ENCODE measurements at places on chromosomes 11 and 22.

DNA sequence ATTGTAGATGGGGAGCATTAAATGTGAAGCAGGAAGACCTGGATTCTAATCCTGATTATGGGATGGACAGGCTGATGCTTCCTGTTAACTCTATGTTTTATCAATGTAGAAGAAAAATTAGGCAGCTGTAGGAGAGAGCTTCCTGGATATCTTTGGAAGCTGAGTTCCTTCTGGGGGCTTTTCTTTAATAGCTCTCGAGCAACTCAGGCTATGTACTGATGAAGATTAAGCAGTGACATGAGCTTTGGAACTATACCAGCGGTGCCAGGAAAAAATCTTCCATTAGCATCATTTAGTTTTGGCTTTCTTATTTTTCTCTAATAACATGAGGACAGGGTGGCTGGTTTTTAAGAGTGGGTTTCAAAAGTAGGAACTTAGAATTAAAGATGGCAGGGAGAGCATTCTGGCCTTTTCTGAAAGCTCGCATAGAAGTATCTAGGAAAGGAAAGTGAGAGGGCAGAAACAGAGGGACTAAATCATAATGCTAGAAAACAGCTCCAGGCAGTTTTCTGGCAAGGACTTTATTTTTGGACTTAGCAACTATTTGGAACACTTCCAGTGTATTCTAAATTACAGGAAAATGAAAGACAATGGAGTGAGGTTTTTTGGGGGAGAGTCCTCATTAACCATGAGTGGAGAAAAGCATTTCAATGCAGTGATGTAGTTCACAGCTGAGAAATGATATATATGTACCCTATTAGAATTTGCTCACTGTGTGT lies 69.2 kb upstream of the RRM1 start:
- peak; percentile 16 for DNase-seq

GRCh38 chr22:26642465-26643417 lies 14.6 kb upstream of the MIAT start:
- no peak for DNase-seq

DNA sequence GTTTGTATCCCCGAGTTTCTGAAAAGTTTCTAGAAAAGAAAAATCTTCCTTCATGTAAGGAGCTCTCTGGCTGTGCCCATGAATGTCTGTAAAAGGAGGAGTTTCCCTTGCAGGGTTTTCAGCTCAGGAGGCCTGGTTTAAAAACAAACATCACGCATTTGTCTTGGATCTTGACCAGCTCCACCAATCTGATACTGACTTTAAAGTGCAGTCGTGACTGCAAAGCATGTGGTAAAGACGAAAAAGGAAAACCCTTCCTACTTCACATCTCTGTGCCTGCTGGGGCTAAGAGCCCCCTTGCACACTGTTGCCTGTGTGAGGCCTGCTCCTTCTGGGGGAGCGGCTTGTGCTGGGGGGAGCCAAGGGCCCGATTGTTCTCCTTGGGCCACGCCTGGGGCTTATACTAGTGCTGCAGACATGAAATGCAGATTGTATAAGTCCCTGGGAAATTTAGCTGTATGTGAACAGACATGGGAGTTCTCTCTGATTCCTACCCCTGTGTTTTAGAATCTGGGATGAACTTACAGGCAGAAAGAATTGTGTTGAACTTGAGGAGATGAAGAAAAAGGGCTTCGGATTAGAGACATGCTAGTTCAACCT lies 62.1 kb downstream of the ADAMTS15 start:
- DNase-seq = peak; percentile 57

GRCh38 chr11:62446091-62446490 lies 27.3 kb downstream of the SCGB1A1 start:
- no peak for DNase-seq

DNA sequence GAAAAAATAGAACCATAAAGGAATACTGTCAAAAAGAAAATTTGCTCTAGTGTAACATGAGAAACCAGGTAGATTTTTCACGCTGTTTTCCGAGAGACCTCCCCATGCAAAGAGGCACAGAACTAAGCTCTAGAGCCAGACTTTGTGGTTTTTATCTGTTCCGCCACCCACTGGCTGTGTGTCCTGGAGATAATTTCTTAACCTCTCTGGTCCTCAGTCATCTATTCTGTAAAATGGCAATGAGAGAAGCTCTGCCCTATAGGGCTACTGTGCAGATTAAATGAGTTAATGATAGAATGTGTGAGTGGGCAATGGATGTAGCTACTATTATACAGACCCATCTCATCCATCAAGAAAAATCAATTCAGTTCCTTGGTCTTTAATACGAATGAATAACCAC lies 9.4 kb upstream of the SIGIRR start:
- DNase-seq = no peak

- DNase-seq = no peak
Observed at GRCh38 chr11:103737747-103738146, 298.7 kb upstream of the DDI1 start.

DNA sequence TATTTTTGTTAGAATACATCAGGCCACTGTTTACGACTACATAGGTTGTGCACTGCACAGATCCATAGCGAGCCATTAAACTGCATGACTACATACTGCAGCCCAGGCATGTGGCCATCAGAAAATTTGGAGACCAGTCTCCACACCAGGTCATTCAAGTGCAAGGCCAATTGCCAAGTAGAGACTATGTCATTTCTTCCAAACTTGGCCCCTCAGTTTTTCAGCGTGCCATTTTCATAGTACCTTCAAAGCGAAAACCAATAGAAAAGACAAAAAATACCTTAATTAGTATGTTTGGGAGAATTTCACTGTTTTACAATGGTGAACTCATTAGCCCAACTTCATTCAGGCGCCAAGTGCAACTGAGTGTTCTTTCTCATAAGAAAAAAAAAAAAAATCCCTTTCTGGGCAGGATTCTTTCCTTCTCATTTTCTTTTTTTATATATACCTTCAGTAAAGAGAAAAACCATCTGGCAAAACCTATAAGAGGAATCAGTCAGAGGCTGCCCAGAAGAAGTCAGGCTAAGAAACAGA lies 30.4 kb downstream of the PAMR1 start:
- DNase-seq = no peak

DNA sequence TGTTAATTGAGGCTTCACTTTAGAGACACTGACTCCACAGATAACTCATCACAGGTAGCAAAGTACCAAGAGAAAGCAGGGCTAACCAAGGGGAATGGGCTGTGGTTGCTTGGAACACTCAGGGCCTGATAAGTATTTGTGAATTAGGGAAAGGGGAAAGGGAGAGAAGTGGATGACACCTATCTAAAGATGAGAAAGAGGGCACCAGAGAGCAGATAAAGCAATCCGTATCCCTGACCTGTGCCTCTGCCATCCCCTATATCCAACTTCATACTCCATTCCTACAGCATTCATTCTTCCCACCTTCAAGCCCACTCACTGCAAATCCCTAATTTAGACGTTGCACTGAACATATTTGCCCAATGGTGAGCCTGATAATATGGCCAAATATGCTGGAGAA lies 43.0 kb upstream of the API5 start:
- no peak for DNase-seq

GRCh38 chr11:67514116-67514515 lies 6.2 kb upstream of the CDK2AP2 start:
- DNase-seq = no peak

GRCh38 chr11:11996321-11997048 lies 11.9 kb downstream of the DKK3 start:
- no peak for DNase-seq

- DNase-seq = no peak
Observed at GRCh38 chr22:19051381-19052072, 70.7 kb downstream of the DGCR2 start.

DNA sequence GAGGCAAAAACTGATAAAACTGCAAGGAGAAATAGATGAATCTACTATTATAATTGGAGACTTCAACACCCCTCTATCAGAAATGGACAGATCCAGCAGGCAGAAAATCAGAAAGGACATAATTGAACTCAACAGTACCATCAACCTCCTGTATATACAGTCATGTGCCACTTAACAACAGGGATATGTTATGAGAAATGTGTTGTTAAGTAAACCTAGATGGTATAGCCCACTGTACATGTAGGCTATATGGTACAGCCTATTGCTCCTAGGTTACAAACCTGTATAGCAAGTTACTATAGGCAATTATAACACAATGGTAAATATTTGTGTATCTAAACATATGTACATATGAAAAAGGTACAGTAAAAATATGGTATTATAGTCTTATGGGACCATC lies 66.8 kb upstream of the PHF21A start:
- DNase-seq = no peak

DNA sequence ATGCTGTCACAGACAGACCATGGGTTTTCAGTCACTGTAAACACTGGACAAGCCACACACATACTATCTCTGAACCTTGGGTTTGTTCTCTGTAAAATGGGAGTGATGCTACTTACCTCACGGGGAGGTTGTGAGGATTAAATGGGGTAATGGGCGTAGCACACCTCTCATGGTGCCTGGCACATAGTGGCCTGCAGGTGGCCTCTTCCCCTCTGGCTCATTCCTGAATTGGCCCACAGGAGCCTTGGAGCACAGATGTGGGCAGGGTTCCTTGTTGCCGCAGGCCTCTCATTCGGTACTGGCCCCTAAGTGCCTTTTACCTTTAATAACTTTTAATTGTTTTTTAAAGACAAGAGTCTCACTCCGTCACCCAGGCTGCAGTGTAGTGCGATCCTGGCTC lies 11.7 kb downstream of the MICAL2 start:
- no peak for DNase-seq

- no peak for DNase-seq
Observed at GRCh38 chr11:77075425-77075905, 8.7 kb downstream of the CAPN5 start.

DNA sequence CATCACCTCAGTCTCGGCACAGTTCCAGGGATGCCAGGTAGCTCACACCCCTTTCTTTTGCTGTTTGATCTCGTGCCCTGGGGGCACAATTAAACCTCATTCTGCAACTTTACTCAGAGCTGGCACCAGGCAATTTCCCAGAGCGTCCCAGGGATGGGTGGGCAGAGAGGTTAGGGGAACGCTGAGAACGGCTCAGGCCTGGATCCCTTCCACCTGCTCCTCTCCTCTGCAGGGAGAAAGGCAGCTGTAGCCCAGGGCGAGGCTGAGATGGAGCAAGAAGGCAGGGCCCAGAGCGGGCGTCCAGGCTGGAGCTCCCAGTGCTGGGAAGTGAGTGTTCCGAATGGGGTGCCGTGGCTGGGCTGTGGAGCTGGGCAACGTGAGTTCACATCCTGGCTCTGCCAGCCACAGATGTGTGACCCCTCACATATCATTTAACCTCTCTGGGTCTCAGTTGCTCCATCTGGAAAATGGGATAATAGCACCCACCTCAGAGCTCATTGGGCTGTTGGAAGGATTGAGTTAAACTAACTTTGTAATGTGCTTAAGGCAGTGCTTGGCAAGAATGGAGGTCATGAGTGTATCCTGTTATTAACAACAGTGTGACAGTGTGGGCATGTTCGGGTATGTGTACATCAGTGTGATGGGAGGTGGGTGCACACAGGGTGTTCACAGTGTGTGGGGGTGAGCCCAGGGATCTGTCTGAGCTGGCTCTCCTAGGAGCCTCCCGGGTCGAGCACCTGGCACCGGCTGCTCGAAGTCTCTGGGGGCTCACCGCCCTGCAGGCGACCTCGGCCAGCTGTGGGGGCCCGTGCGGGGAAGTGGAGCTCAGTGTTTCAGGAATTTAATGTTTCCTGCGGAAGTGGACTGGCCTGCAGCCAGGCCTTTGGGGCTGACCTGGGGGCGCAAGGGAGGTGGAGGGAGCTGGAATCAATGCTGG lies 15.5 kb downstream of the OTUB1 start:
- DNase-seq = no peak

DNA sequence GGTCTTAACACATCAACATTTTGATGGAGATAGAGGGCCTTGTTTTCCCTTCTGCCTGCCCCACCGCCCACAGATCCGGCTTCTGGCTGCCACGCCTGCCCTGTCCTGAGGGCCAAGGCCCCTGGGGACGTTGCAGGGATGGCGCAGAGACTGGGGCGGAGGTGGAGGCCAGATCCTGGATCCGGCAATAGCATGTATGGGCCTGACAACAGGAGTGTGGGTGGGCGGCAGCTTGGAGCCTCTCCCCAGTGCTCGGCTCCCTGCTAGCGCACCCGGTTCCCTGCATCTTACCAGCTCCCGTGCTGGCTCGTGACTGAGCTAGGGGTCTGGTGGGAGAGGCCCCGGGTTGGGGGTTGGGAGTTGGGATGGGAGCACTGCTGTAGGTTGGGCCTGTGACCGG lies 95.6 kb downstream of the ZBTB16 start:
- no peak for DNase-seq

- no peak for DNase-seq
Observed at GRCh38 chr11:65777241-65777640, 3.5 kb downstream of the AP5B1 start.

- no peak for DNase-seq
Observed at GRCh38 chr22:20011123-20011992, 5.3 kb downstream of the ARVCF start.

- DNase-seq = no peak
Observed at GRCh38 chr11:78548911-78549590, 25.6 kb downstream of the NARS2 start.

DNA sequence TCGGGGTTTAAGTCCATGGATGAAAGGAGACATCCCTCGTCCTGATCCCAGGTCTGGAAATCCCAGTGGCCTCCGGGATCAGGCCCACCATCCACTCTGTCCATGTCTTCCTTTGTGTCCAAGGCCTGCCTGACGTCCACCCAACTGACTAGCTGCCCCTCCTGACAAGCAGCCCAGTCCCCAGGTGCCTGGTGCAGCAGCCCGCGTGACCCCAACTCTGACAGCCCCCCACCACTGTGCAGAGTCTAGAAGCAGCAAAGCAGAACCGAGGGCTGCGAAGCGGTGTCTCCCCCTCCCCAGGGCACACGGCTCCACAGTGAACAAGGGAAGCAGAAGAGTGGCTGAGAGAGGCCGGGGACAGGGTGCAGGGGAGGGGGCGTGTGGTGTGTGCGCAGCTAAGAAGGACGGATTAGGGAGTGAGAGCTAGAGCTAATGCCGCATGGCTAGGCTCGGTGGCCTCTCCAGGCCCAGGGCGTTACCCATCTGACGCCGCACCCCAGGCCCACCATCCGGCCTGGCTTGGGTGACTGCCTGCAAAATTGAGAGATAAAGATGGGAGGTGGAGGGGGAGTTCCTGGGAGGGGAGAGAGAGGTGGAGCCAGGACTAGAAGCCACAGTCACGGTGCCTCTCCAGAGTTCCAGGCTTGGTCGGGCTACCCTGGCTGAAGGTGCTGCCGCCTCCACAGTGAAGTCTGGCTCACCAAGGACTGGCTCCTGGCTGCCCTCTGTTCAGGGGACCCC lies 16.6 kb upstream of the BAIAP2L2 start:
- DNase-seq = no peak

DNA sequence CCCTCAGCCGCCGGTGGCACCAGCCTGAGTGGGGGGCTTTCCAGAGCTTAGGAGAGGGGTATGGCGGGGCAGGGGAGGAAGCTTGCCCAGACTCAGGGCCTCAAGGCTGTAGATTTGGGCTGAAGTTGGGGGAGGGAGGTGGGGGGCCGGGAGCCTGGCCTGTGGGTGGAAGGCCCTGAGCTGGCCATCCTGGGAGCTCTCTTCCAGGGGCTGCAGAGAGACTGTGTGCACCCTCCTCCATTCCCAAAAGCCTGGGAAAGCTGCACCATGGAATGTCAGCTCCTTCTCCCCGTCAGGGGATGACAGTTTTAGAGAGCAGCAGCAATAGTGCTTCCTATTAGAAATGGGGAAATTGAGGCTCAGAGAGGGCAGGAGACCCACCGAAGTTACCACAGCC lies 1.0 kb downstream of the SYT12 start:
- no peak for DNase-seq

Data from hepatic stellate cell (primary cell).